Central memory CD4-positive, alpha-beta T cell (primary cell): ENCODE measurements at places on chromosomes 16 and 17.

GRCh38 chr17:17570798-17571716, 20.5 kb downstream of the PEMT start:
- DNase-seq, result no peak

- DNase-seq, result no peak
Observed at GRCh38 chr16:62963846-62964245, 927.6 kb upstream of the CDH8 start.

DNA sequence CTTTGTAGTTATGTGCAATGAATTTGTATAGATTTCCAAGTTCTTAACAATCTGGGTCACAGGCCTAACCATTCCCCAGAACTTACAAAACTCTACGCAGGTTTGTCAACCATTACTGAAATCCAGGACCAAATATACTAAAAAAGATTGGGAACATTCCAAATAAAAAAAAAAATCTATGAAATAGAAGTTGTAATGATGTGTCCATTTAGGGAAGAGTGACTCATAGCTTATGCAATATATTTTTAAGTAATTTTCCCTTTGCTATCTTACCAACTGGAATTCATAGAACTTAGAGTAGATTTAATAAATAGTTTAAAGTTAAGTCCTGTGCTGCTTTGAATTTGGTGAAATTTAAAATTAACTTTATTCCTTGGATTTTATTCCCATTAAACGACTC, 393.2 kb downstream of the PMP22 start:
- no peak for DNase-seq

DNA sequence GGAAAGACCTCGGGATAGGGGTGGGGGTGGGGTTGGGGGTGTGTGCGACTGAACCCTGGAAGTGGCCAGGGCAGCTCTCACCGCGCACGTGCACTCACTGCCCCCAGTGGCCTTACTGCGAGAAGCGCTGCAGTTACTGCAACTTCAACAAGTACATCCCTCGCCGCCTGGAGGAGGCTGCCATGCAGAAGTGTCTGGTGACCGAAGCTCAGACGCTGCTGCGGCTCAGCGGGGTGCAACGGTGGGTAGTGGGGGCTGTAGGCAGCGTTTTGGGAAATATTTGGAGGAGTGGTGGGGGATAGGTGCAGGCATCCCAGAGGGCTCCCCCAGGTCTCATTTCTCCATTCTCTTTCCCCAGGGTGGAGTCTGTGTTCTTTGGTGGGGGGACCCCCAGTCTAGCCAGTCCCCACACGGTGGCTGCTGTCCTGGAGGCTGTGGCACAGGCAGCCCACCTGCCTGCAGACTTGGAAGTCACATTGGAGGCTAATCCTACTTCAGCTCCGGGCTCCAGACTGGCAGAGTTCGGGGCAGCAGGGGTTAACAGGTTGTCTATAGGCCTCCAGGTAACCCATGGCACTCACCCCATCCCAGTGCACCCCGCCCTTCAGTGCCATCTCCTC, 972 bp downstream of the RSAD1 start:
- peak; percentile 50 for DNase-seq

GRCh38 chr17:30413109-30413508, 34.4 kb downstream of the CPD start:
- no peak for DNase-seq

- no peak for DNase-seq
Observed at GRCh38 chr17:19364699-19365498, 2.4 kb upstream of the B9D1 start.

DNA sequence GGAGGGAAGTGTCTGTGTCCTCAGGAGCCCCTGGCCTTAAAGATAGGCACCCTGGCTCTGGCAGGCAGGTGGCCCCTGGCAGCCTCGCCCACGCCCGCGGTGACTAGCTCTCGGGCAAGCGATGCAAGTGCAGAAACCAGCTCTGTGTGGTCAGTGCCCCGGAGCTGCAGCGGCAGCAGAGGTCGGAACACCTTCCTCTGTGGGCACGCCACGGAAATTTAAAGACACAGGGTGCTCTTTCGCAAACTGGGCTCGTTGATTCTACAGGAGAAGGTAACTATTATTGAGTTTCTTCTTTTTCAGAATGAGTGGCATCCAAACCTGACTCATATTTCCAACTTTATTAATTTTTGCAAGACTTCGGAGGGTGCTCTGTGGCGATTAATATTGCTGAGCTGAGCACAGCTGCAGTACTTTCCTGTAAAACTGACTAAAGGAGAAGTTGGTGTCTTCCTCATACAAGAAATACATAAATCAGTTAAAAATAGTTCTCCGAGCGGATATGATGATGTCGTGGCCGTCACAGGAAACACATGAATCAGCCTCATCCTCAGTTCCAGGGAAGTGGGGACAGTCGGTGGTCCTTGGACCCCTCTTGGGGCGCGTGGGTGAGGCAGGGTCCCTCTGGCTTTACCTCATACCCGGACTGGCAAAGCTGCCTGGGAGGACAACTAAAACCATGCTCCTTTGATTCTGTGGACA, 120.2 kb downstream of the METRNL start:
- DNase-seq, result peak; percentile 16

GRCh38 chr17:489758-490329, 137.2 kb upstream of the RPH3AL start:
- DNase-seq, result peak; percentile 72

GRCh38 chr16:3577302-3577752, at the start of gene NLRC3:
NLRC3 (minus strand) TSS chr16:3577403; CDS start chr16:3565036, 12,367 bp downstream.
- DNase-seq, result peak; percentile 57

DNA sequence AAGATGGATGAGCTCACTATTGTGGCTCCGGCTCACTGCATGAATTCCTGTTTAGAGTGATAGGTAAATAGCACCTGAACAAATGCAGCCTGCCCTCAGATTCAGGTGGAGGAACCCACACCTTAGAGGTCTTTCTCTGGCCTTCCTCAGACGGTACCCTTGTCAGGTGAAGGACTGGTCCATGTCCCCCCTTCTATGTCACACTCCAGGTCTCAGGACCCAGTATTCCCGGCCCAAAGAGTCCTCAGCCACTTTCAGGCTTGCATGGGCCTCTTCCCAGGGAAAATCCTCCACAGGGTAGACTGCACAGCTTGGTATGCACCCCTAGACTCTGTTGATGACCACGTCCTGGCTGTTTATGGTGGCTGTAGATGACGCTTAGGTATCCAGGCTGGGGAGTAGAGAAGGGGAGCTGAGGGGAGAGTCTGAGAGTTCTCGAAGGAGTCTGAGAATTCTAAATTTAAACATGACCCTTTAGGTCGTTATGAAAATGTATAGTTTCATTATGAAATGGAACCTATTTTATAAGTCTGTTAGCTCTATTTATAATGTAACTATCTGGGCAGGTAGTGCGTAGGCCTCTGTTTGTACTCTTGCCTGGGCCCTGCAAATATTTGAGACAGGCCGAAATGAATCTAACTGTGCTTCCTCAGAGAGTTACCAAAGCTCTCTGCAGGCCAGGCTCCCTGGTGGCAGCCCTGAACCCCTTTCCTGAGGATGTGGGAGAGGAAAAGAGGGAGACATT, 32.5 kb upstream of the CCR7 start:
- DNase-seq, result no peak

GRCh38 chr16:67537270-67537635, 8.6 kb downstream of the RIPOR1 start:
- peak; percentile 38 for DNase-seq

GRCh38 chr16:24409045-24409444, 130.3 kb upstream of the RBBP6 start:
- DNase-seq, result no peak

- no peak for DNase-seq
Observed at GRCh38 chr16:47612711-47613110, 151.6 kb downstream of the PHKB start.

GRCh38 chr17:56887105-56887504, 26.7 kb downstream of the TRIM25 start:
- no peak for DNase-seq

- no peak for DNase-seq
Observed at GRCh38 chr16:83520596-83520995, 287.2 kb upstream of the HSBP1 start.

DNA sequence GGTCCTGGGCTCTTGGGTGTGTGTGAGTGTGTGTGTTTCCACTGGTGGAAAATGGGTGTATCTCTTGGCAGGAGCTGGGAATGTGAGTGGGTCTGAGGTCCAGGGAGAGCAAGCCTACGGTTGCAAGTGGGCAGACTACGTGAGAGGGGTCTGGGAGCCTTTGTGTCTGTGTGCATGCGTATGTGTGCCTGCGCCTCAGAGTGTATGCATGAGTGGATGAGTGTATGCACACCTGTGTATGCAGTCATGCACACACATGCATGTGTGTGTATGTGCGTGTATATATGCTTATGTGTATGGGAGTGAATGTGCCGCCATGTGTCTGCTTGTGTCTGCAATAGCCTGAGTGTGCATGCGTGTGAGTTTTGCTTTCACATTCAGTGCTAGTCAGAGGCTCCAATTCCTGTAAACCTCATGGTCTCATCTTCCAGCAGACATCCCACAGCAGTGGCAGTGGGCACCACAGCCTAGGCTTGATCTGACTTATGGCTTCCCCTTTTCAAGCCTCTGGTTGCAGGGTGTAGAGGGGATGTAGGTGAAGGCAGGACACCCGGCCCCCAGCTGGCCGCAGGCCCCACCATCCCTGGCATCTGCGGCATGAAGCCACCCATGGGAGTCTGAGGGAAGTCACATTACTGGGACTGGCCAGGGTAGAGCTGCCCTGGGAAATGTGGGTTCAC, 19.7 kb upstream of the RMI2 start:
- no peak for DNase-seq

DNA sequence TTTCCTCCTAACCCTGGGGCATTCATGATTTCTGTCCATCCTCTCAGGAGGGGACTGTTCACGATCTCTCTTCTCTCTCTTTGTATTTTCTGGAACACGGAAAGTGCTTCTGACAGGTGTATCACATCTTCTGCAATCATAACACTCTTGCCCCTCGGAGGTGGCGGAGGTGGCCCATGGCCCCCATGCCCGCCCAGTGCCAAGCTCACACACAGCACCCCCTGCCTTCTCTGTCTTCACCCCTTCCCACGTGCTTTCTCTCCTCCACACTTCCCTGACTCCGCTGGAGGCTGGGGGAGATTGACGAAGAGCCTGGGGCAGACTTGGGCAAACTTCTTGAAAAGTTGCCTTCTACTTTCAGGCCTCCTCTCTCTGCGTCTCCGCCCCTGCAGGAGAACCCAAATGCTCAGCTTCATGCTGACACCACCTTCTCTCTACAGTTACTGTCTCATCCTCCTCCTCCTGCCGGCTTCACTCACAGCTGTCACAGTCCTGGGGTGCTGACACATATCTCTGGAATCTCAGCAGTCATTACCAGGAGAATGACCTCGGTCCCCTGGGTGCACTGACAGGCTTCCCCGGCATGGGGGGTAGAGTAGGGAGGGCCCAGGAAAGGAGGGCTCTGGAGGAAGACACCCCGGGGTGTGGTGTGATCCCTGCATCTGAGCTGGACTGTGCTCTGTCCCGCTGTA, 127.1 kb downstream of the ENGASE start:
- no peak for DNase-seq

DNA sequence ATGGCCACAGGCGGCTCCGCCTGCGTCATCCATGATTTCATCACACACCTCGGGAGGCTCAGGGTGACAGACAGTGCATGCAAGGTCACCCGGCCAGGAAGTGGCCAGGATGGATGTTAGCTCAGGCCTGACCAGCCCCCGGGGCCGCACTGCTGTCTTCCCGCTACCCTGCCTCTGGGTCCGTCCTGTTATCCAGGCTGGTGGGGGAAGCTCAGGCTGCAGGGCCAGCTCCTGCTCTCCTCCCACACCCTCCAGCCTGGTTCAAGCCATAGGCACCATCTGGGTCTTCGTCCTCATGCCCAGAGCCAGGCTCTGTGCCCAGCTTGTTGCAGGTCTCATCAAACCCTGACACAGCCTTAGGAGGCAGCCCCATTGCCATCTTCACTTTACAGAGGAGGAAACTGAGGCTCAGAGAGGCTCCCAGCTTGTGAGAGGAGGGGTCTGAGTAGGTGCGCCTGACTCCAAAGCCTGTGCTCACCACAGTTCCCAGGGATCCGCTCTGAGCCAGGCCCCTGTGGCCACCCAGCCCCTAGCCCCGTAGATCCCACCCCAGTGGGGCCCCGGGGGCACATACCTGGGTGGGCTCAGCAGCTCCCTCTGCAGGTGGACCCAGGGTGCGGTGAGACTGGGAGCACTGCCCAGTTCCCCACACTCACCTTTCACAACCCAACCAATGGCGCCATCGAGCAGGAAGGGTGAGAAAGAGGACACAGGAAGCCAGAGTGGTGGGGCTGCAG, 412 bp upstream of the ADGRG3 start:
- DNase-seq, result no peak

GRCh38 chr17:67364847-67365737, 1.3 kb downstream of the PSMD12 start:
- no peak for DNase-seq

DNA sequence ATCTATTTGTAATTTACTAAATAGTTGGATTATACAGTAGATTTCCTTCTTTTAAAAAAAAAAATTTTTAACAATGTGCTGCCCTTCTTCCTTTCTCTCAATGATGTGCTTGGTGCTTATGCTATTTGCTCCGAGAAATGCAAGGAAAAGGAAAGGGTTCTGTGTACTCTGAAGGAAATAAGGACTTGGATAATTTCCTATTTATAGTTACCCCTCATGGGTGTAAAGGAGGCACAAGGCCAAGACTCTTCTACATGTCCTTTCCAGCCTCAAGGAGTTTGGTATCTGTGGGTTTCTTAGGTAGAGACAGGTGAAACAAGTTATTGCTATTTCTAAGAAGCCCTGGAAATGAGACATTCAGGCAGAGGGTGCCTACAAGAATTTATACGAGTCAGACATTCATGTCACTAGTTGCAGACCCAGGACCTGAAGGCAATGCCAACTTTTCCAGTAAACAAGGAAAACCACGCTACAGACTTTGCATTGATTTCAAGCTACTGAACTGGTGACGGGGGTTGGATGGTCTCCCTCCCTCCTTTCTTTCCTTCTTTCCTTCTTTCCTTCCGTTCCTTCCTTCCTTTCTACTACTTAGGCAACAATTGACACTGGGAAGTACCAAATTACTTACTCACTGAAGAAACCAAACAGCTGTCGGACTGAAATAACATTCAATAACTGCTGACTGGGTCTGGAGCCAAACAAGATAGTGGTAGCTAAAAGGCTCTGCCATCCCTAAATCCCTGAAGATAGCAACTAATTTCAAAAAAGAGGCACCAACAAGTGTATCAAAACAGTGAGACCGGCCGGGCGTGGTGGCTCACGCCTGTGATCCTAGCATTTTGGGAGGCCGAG, 33.8 kb upstream of the GHDC start:
- no peak for DNase-seq
